ENCODE measurements at places on chromosomes 1 and 21.

GRCh38 chr1:202329891-202330290, 11.8 kb downstream of the UBE2T start:
- no peak for DNase-seq

DNA sequence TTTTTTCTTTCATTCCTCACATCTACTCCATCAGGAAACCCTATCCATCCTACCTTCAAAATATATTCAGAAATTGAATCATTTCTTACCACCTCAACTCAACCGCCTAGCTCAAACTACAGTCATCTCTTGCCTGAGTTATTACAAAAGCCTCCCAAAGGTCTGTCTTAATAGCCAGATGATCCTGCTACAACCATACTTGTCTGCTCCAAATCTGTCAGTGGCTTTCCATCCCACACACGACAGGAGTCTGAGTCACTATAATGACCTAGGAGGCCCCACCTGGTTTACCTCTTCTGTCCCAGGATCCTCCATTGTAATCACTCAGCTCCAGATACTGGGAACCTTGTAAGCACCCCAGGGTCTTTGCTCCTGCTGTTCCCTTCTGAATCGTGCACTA, 37.1 kb upstream of the IL12RB2 start:
- no peak for DNase-seq

DNA sequence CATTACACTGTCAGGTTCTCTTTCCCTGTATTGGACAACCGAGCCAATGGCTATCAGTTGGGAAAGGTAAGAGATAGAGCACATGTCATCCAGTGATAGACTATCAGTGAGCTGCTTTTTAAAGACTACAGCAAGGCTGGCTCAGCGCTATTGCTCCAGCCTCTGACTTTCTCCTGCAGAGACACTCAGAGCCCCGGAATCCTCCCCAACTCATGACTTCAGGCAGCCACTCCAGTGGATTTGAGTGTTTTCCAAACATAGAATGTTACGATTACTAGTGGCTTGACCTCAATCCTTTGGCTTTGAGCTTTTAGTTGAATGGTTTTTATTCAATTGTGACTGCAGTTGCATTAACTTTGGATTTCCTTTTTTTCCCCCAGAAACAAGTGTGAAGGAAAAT, 331.9 kb downstream of the DISC1 start:
- no peak for DNase-seq

DNA sequence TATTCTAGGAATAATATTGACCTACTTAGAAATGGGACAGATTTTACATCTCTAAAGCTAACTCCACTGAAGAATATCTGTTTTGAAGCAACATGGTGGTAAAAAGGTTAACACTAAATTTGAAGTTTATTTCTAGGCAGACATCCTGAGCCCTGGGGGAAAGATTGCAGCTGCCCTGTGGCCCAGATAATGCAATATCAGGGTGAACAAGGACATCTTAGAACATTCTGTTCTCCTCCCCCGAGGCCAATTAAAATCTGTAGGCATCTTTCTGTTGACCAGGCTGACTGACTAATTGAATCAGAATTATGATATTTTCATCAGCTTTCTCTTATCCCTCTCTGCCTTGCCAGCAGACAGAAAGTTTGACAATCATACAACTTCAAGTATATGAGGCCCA, 149.8 kb upstream of the DUSP10 start:
- DNase-seq = no peak

DNA sequence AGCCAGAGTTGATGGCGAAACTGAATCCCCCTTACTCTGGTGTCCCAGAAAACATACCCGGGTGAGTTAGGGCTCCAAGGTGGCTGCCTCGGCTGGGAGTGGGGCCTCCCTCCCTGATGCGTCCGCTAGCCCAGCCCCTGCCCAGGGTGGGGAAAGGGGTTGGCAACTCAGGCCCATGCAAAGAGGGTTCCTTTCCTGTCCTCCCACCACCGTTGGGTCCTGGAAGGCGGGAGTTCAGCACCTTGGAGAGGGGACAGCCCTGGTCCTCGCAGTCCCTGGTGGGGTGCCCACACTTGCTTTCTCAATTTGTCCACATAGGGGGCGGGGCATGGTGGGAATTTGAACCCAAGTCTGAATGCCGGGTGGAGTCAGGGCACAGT, 6.1 kb downstream of the SRM start:
- no peak for DNase-seq

DNA sequence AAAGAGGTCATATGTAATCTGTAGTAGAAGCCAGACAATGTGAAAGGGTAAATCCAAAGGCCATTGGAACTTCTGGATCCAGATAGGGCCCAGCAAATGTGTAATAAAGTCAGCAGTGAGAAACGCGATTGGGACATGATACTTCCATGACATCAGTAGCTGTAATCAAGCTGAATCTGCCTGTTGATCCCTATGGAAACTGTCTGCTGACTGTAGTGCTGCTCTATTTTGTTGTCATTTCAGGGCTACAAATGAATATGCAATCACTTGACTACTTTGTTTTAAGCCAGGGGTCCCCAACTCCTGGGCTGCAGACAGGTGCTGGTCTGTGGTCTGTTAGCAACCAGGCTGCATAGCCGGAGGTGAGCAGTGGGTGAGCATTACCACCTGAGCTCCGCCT, 46.0 kb upstream of the RHOU start:
- no peak for DNase-seq

DNA sequence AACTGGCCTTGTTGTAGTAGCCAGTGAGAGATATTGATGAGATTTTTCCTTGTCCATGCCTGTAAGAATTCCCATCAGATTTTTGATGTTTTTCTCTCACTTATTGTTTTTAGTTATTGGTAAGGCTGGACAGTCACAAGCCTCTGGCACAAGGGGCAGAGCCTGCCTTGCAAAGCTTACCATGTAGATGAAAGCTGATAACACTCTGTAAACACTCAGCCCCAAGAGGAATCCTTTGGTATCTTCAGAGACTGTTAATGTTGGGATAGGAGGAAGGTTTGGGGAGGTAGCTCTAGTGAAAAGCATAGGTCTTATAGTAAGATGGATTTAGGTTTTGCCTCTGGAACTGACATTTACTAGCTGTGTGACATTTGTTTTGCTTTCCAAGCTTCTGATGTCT, 37.7 kb downstream of the MARK1 start:
- DNase-seq = no peak

- DNase-seq = no peak
Measured at GRCh38 chr1:187032982-187033692, 204.4 kb downstream of the PLA2G4A start.

GRCh38 chr1:34770891-34771504, 10.0 kb upstream of the GJB3 start:
- DNase-seq = no peak

DNA sequence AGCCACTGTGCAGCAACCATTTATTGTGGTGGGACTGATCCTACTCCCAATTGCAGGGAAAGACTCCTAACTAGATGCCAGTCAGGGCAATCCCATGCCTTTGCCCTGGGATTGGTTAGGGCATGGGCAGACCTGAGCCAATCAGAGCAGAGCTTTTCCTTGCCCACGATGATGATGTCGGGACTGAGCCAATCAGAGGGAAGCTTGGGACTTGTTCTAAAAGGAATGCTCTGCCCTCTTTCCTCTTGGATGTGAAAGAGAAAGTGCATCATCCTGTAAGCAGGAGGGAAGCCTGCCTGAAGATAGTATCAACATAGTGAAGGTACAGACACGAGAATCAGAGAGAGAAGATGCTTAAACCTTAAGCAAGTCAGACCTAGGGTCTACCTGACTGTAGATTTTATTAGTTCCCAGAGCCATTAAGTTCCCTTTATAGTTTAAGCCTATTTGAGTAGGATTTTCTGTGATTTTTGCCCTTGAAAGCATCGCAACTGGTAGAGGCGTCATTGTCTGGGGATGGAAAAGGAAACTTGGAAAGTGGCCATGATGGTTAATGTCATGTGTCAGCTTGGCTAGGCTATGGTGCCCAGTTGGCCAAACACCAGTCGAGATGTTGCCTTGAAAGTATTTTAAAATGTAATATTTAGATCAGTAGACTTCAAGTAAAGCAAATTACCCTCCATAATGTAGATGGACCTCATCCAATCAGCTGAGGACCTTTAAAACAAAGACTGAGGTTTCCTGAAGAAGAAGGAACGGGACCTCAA, 19.9 kb downstream of the IRF2BP2 start:
- DNase-seq = no peak

- DNase-seq = no peak
Measured at GRCh38 chr1:40341491-40342380, 24.6 kb upstream of the COL9A2 start.

GRCh38 chr1:226950871-226951270, 10.8 kb downstream of the COQ8A start:
- no peak for DNase-seq

DNA sequence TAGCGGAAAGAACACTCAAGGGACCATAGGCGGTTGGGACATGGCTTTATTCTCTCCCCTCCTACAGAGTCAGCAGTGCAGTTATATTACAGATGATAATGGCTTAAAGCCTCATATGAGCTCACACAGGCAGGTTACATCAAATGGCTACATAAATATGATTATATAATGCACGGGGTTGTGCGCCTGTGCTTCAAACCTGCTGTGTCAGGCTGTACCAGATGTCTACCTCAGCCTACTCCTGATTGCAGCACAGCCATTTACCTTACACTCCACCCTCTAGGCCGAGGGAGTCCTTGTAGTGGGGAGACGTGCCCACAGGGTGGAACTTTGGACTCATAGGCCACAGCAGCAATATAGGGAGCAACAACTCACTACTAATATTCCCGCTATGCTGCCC, 16.4 kb upstream of the TBX19 start:
- DNase-seq = no peak

GRCh38 chr1:77281491-77282186, at the start of gene AK5:
Gene AK5 (plus strand): TSS chr1:77282019. CDS start chr1:77282314, 295 bp downstream.
- DNase-seq = no peak

- DNase-seq = no peak
Measured at GRCh38 chr1:192945390-192946130, 113.6 kb downstream of the UCHL5 start.

GRCh38 chr1:244138399-244138798, 87.3 kb downstream of the ZBTB18 start:
- DNase-seq = no peak

- DNase-seq = no peak
Measured at GRCh38 chr1:114130846-114131525, 22.7 kb downstream of the SYT6 start.

DNA sequence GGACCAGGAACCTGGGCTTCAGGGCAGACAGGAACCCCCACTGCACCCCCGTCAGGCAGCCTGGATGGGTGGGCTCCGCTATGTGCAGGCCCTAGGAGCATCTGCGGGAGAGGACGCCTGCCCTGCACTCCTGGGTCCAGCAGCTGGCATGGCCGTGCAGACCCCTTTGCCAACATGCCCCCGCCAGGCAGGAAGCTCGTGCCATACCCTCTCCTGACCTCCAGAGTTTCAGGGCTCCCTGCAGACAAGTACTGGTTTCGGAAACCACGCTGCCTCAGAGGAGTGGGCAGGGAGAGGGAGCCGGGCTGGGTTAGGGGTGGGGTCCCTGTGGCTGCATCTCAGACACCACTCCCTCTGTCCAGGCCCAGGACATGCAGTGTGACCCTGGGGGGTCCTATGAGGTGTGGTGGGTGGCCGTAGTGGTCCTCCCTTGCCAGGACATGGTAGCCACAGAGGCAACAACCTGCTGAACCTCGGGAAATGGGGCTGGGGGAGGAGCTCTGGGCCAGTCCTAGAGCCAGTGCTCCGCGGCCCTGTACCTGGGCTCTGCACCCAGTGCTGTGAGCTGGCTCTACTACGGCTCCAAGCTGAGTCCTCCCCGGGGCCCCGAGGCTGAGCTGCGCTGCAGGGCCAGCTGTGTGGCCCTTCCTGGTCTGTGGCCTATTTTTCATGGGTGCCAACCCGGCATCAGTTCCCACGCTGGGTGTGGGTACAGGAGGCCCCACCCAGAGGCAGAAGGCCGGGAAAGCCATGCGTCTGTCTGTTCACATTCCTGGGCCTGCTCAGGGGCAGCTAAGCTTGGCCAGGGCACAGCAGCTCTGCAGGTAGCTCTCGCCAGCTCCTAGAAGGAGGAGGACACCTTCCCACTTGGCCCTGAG, 1.4 kb downstream of the PLEKHN1 start:
- no peak for DNase-seq

GRCh38 chr1:234538930-234539649, 60.1 kb upstream of the TARBP1 start:
- DNase-seq = no peak

DNA sequence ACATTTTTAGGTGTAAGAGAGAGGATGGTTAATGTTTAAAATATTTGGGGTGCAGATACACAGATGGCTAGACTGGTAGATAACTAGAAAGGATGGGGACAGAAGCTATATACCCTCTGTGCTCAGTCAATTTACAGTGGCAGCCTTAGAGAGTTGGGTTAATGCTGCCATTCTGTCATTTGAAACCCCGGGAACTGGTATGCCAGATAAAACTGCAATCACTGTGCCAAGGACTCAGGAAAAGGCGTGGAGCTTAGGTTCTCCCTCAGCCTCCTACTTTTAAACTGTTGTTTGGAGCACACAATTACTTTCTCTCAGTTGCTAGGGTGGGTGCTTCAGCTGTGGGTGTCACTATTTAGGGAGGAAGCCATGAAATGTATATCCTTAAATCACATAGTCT, 90.0 kb upstream of the HNRNPU start:
- DNase-seq = no peak

GRCh38 chr1:160342526-160342925, 524 bp downstream of the COPA start:
- no peak for DNase-seq

DNA sequence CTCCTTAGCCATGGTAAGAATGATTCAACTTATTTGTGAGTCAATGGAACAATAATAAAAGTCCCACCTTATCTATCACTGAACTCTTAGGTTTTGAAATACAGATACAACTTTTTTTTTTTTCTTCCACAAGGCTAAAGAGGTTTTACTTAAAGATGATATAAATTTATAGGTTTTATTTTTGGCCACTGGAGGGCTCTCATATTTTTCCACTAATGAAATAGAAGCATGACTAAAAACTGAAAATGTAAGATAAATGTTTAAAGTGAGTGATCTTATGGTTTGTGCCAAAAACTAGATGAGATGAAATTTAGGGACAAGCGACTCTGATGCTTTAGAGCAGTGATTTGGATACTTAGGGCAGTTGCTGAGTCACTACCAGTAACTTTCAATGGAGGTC, 499.0 kb downstream of the NUF2 start:
- no peak for DNase-seq

DNA sequence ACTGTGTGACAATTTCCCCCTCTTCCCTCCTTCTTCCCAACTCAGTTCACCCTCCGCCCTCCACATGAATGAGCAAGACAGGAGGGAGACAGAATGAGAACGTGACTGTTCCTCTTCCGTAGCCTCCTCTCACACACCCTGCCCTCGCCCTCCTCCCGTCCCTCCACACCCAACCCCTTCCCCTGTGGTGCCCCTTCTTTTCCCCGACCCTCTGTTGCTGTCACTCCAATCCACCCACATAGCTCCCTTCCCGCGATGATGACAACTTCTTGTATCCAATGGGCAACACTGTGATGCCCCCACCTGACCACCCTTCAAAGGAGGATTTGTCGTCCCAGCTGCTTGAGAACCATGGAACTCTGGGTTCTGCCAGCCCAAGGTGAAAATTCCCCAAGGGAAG, 41.4 kb upstream of the COX20 start:
- no peak for DNase-seq

All from GM12864 (cell line).